Muscle of arm (tissue), 14 donors: ENCODE measurements at places on chromosomes 16 and 17. TPM values are rescaled to one million over a fixed set of nuclear protein-coding genes. Genes with fewer than 3 reads are reported as not detected.

The NOG gene
- polyA plus RNA-seq = 4.5 TPM

The SLC6A2 gene
- not detected for polyA plus RNA-seq

GRCh38 chr17:30256756-30257506, 21.4 kb upstream of the SLC6A4 start:
- DNase-seq = no peak

- DNase-seq = no peak
Measured at GRCh38 chr17:58968426-58969061, 138.1 kb downstream of the TRIM37 start.

GRCh38 chr16:69831212-69832123, 69.3 kb downstream of the WWP2 start:
- DNase-seq = no peak

- DNase-seq = no peak
Measured at GRCh38 chr17:16934836-16935235, 37.1 kb downstream of the TNFRSF13B start.
